ENCODE measurements at places on chromosomes 5 and 9. TPM values are rescaled to one million over a fixed set of nuclear protein-coding genes. Genes with fewer than 3 reads are reported as not detected.
A peak's percentile ranks its signal among the peaks of the same experiment; 100 is the strongest.

The RPP25L gene
- 30.0 TPM for total RNA-seq

The FAF2 gene
- total RNA-seq = 66.4 TPM

The PDE6A gene
- total RNA-seq = 3.6 TPM

The LECT2 gene
- 25.0 TPM for total RNA-seq

- H3K27ac ChIP-seq = no peak overlapping the region
- no peak overlapping the region for H3K4me3 ChIP-seq
- no peaks in the 10 kb centered on the region for H3K27me3 ChIP-seq
- DNase-seq = no peak
Measured at GRCh38 chr9:16884373-16884772, 13.9 kb upstream of the BNC2 start.

GRCh38 chr5:65811004-65811403 is 89.0 kb downstream of the NLN start:
- H3K4me3 ChIP-seq = no peak overlapping the region
- peaks cover 11% of the 10 kb centered on the region for H3K4me1 ChIP-seq
- H3K27me3 ChIP-seq = no peaks in the 10 kb centered on the region
- peak overlapping the region; percentile 84 for H3K27ac ChIP-seq
- DNase-seq = peak; percentile 52

GRCh38 chr5:15585841-15586591 is 86.0 kb downstream of the FBXL7 start:
- no peak for DNase-seq
- no peak overlapping the region for H3K27ac ChIP-seq
- no peaks in the 10 kb centered on the region for H3K36me3 ChIP-seq
- H3K27me3 ChIP-seq = no peaks in the 10 kb centered on the region

DNA sequence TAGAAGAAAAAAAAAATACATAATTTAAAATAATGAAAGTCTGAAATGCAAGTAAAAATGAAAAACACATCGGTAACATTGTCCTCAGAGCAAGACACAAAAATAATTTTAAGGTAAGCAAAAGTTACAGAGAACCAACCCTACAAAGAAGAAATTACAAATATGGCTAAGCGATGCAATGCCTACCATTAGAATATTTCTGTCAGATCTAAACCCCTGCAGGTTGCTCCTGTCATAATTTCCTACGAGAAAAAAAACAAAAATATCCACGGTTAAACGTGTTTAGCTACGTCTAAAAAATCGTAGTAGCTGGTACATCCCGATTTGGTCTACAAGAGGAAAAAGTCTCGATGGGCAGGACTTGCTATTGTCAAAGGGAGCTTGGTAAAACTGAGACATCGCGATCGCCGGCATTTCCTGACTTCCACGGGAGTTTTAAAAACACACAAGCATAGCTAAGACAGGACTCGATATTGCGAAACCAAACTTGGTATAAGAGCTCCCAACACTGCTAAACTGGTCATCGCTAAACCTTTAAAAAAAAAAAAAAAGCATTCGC is 1.1 kb upstream of the ANXA2R start:
- peaks cover 17% of the 10 kb centered on the region for H3K27me3 ChIP-seq
- H3K27ac ChIP-seq = peak overlapping the region; percentile 96
- DNase-seq = peak; percentile 43
- H3K4me1 ChIP-seq = peaks cover 11% of the 10 kb centered on the region
- H3K4me3 ChIP-seq = peak overlapping the region; percentile 76

DNA sequence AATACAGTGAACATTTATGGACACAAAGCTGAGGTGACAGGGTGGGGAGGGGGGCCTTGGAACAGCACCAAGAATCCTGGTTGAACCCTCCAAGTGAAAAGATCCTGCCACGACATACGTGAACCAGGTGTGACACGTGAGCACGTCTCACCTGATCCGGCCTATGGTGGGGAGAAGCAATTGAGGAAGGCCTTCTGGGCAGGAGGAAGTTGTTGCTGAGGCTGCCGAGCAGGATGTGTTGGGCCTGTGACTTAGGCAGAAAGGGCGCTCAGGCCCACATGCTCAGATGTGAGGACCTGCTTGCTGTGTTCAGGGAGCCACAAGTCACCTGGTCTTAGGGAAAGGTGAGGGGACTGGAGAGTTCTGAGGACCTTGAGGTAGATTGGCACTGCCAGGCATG is 2.5 kb upstream of the MAPK9 start:
- no peak for DNase-seq
- peaks cover 18% of the 10 kb centered on the region for H3K4me1 ChIP-seq
- no peak overlapping the region for H3K27ac ChIP-seq

- peak; percentile 11 for DNase-seq
- H3K36me3 ChIP-seq = no peaks in the 10 kb centered on the region
- H3K27me3 ChIP-seq = no peaks in the 10 kb centered on the region
- peaks cover 9% of the 10 kb centered on the region for H3K4me1 ChIP-seq
- H3K27ac ChIP-seq = peak overlapping the region; percentile 65
Measured at GRCh38 chr5:81140943-81141342, 92.2 kb upstream of the CKMT2 start.

DNA sequence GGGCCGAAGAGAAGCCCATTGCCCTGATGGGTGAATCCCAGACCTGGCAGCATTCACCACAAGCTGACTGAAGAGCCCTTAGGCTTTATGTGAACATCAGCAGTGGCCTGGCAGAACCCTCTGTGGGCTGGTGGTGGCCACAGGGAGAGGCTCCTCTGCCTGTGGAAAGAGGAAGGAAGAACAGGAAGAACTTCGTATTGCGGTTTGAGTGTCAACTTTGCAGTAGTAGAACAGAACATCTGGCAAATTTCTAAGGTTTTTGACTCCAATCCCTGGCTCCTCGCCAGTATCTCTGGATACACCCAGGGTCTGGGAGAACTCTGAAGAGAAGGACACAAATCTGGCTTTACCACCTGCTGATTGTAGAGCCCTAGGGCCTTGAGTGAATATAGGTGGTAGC is 356.4 kb upstream of the GRAMD2B start:
- H3K4me3 ChIP-seq = no peak overlapping the region
- no peaks in the 10 kb centered on the region for H3K36me3 ChIP-seq

GRCh38 chr5:80955082-80955590 is 5.0 kb upstream of the RASGRF2 start:
- peaks cover 4% of the 10 kb centered on the region for H3K4me1 ChIP-seq
- no peaks in the 10 kb centered on the region for H3K36me3 ChIP-seq

DNA sequence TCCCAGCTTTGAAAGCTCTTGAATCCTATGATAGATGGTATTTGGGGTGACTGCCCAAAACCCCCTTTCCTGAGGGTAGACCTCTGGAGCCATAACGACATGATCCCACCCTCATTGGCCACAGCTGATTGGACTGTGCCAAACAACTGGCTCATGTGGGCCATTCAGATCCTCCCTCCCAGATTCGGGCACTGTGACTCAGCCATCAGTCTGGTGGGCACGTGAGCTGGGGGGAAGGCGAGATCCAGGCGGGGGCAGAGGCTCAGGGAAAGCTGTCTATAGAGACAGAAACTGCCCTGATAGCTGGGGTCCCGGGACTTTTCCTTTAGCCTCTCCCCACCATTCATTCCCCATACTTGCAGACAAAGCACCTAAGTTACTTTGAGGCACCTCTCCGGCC is 15.1 kb upstream of the NCS1 start:
- H3K27ac ChIP-seq = no peak overlapping the region
- H3K36me3 ChIP-seq = no peaks in the 10 kb centered on the region
- no peaks in the 10 kb centered on the region for H3K4me1 ChIP-seq
- H3K27me3 ChIP-seq = no peaks in the 10 kb centered on the region
- DNase-seq = no peak

DNA sequence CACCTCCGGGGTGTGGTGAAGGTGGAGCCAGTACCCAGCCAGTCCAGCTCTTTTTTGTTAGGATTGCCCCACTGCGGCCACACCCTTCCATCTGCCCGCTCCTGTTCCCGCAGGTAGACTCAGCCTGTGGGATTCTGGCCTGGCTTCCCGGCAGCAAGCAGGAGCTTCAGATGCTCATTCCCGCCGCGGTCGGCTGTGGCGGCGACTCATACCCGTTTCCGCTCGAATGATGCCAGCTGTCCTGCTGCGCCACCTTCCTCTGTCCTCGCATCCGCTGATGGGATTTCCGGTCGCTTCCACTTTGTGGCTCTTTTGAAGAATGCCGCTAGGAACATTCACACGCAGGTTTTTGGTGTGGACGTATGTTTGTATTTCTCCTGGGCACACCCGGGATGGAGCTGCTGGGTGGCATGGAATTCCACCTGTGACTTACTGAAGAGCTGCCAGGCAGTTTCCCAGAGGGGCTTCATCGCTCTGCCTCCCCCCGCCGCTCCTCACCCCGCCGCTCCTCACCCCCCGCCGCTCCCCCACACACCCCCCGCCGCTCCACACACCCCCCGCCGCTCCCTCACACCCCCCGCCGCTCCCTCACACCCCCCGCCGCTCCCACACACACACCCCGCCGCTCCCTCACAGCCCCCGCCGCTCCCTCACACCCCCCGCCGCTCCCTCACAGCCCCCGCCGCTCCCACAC is 60.3 kb downstream of the TENT4A start:
- no peak for DNase-seq
- H3K27me3 ChIP-seq = no peaks in the 10 kb centered on the region
- H3K4me3 ChIP-seq = no peak overlapping the region
- no peaks in the 10 kb centered on the region for H3K4me1 ChIP-seq
- H3K36me3 ChIP-seq = no peaks in the 10 kb centered on the region

DNA sequence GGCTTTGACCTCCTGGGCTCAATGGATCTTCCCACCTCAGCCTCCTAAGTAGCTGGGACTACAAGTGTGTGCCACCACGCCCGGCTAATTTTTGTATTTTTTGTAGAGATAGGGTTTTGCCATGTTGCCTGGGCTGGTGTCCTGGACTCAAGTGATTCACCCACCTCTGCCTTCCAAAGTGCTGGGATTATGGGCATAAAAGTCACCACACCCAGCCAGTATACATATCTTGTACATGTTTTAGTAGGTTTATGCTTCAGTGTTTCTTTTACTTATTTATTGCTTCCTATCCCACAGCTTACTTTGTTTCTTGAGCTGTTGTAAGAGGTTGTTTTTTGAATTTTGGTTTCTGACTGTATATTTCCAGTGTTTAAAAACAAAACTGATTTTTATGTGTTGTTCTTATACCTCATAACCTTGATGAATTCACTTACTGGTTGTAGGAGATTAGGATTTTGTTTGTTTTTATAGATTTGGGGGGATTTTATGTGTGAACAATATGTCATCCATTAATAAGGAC is 12.9 kb downstream of the FBXW5 start:
- no peak overlapping the region for H3K27ac ChIP-seq
- no peak for DNase-seq
- H3K4me3 ChIP-seq = no peak overlapping the region
- H3K4me1 ChIP-seq = no peaks in the 10 kb centered on the region
- no peaks in the 10 kb centered on the region for H3K36me3 ChIP-seq
- H3K27me3 ChIP-seq = no peaks in the 10 kb centered on the region

DNA sequence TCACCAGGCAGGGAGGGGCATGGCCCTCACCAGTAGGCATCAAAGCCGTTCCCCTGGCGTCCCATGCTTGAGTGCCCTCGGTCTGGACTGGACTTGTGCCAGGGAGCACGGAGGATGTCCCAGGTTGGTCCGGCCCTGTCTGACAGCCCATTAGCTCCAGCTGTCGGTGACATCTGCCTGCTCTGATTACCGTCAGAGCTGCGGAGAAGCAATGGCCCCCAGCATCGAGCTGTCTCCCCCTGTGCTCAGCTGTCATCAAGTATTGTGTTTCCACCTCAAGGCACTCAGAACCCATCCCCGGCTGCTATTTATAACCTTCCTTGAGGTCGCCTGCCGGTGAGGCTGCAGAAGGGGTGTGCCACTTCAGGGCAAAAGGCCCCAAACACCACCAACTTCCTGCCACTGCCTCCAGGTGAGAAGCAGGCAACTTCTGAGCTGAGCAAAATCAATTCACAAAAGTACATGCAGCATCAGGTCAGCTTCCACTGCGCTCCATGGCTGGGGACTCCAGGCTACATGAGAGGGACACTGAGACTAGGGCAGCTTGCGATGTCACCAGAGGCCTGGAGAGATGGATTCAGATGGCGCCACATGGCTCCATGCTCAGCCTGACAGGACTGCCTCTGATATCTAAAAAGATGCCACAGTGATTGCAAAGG is 142.7 kb downstream of the C5orf15 start:
- H3K27ac ChIP-seq = no peak overlapping the region
- H3K27me3 ChIP-seq = peaks cover 3% of the 10 kb centered on the region
- H3K36me3 ChIP-seq = no peaks in the 10 kb centered on the region
- DNase-seq = no peak
- H3K4me1 ChIP-seq = no peaks in the 10 kb centered on the region

DNA sequence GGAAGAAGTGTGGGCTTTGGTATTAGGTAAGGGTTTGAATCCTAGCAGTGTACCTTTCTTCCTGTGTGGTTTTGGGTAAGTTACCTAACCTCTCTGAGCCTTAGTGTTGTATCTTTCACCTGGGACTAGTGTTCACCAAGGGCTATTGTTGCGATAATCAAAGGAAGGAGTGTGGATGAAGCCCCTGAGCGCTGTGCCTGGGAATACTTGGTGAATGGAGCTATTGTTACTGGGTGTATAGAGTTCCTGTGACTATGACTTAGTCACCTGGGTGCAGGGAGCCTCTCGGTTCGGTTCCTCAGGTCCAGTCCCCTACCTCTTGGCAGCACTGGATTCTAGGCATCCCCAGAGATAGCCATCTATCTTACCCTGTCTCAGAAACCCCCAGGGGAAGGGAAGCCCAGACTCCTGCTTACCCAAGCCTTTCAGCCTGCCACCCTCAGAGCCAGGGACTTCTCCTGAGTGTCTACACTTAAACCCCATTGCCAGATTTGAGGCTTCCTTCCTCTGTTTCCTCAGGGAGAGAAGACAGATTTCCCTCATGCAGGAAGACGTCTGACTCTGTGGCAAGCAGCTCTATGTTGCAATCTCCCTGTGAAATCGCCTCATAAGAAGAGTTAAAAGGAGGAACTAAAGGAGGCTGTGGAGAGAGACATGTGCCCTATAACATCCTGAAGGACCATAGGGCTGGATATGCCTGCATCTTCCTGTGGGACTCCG is 181.0 kb upstream of the PITX1 start:
- peaks cover 8% of the 10 kb centered on the region for H3K4me1 ChIP-seq
- H3K27ac ChIP-seq = no peak overlapping the region
- no peaks in the 10 kb centered on the region for H3K27me3 ChIP-seq
- H3K36me3 ChIP-seq = no peaks in the 10 kb centered on the region
- no peak for DNase-seq
- H3K4me3 ChIP-seq = no peak overlapping the region

DNA sequence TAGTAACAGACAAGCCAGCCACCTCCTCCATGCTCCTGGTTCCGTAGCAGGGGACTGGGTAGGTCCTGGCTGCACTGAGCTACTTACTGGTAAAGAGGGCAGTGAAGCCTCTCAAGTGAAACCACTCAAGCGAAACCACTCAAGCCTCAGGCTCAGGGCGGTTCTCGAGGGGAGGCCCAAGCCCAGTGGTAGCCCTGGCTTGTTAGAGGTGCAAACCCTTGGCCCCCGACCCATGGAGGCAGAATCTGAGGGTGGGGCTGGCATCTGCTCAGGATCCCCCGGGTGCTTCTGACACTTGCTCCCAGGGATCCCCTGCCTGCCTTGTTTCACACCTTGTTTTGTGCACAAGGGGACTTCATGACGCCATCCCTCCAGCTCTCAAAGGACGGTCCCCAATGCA is 76.5 kb upstream of the OLFM1 start:
- no peaks in the 10 kb centered on the region for H3K27me3 ChIP-seq
- no peaks in the 10 kb centered on the region for H3K4me1 ChIP-seq
- H3K4me3 ChIP-seq = no peak overlapping the region
- DNase-seq = no peak
- H3K27ac ChIP-seq = no peak overlapping the region
